ENCODE measurements at places on chromosomes 2 and 18. TPM values are rescaled to one million over a fixed set of nuclear protein-coding genes. Genes with fewer than 3 reads are reported as not detected.

Gene ANKRD62
- total RNA-seq = not detected

Gene TUBB8B
- not detected for total RNA-seq

Gene TWSG1
- 9.2 TPM for total RNA-seq

Gene POU3F3
- total RNA-seq = not detected
